GM12878 (cell line): ENCODE measurements at places on chromosomes 2 and 18.

- DNase-seq: no peak
Measured at GRCh38 chr2:20200697-20201555, 24.0 kb downstream of the SDC1 start.

GRCh38 chr2:216606551-216607276 lies 26.5 kb upstream of the IGFBP2 start:
- peak; percentile 54 for DNase-seq

DNA sequence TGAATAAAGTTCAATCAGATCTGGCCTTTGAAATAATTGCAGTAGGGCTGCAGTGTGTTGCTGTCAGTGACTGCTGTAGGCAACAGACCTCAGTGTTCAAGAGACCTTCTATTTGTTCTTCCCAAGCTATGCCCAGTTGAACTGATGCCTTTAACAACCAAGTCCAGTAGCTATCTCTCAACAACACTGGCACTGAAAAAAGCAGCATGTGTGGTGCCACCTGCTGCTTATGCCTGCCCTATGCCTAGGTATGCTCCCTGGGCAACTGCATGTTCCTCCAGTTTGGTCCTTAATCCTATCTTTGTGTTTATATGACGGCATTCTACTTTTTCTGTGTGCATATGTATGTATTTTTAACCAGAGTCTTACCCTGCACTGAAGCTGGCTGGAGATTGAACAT lies 523.9 kb upstream of the MEX3C start:
- DNase-seq: no peak

GRCh38 chr2:172336681-172337080 lies 90.7 kb upstream of the ITGA6 start:
- no peak for DNase-seq

DNA sequence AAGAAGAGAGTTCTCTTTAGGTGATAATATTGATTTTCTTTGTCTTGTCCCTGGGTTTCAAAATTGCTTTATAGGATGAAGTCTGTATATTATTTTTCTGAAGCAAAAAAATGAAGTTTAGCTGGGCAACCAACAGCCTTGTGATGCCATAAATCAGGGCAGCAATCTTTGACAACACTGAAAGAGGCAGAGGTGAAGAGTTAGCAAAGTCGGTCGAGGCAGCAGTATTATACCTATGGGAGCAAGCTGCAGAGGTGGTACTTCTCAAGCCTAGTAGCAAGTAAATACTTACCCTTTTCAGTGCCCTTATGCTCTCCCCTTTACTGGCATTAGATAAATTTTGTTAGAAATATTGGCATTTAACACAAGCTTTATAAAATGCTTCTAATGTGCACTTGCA lies 92.9 kb downstream of the NETO1 start:
- no peak for DNase-seq

DNA sequence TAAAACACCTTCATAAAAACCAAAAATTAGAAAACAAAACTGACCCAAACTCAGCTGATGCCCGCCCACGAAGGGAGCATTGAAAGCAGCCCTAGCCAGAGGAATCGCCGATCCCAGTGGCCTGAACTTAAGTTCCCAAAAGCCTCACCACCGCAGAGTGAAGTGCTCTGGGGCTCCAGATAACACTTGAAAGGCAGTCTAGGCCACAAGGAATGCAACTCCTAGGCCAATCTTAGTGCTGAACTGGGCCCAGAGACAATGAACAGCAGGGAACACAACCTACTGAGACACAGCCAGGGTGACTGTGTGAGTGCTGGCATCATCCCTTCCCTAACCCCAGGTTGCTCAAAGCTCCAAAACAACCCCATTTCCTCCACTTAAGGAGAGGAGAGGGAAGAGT lies 59.6 kb upstream of the CHN1 start:
- DNase-seq: no peak

DNA sequence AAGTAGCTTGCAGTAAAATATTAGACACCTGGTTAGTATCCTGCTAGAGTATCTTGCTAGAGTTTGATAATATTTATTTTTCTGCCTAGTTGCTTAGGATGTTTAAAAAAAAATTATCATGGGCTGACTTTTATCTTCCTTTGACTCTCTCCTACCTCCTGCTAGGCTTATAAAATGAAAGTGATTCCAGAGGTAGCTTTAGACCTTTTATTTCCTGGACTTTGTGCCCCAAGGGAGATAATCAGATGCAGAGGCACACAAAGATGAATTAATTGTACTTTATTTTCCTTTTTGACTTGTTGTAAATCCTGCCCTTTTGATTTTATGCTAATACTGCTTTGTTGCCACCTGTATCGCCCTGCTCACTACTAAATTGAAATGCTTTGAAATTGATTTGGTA lies 130.7 kb downstream of the WDSUB1 start:
- no peak for DNase-seq

DNA sequence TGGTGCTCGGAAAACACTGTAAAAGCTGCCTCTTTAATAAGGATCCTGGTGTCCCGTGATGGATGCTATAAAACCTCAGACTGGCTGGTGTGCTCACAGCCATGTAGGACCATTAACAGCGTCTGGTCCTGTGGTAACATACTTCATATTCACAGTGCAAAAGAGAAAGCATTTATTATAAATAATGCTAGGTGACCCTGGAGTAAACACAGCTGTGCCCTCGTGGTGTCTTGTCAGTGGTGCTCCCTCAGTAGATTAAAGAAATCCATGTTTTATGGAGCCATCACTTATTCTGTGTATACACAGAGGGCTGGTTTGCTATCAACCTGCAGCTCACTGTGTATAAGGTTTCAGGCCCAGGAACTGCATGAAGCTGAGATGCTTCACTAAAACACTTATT lies 106.9 kb downstream of the CDK15 start:
- no peak for DNase-seq

- no peak for DNase-seq
Measured at GRCh38 chr2:219457784-219458369, 23.2 kb downstream of the SPEG start.

- peak; percentile 92 for DNase-seq
Measured at GRCh38 chr18:23422751-23423418, 30.2 kb upstream of the RIOK3 start.

- no peak for DNase-seq
Measured at GRCh38 chr2:124838406-124838805, 813.3 kb downstream of the CNTNAP5 start.
